ENCODE measurements at places on chromosomes 2 and 18.

GRCh38 chr18:48136051-48136826, 205.8 kb upstream of the SMAD2 start:
- no peak for DNase-seq

GRCh38 chr2:48397846-48398245, 132.1 kb upstream of the STON1 start:
- no peak for DNase-seq

DNA sequence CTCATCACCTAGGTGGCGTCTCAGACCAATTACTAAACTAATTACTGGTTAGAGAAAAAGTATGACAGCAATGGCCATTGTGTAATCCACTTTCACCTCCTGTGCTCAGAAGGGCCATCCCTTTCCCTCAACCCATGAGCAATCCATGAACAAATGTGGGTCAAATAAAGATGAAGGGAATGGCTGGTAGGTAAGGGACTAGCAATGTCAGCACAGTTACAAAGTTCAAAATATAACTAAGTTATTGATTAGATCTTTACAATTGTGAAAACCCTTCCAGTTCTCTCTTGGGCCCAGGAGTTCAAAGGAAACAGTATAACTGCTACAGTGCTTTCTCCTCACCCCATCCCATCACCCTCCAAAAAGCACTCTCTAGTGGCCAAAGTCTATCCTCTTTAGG, 98.3 kb downstream of the DTNA start:
- no peak for DNase-seq

DNA sequence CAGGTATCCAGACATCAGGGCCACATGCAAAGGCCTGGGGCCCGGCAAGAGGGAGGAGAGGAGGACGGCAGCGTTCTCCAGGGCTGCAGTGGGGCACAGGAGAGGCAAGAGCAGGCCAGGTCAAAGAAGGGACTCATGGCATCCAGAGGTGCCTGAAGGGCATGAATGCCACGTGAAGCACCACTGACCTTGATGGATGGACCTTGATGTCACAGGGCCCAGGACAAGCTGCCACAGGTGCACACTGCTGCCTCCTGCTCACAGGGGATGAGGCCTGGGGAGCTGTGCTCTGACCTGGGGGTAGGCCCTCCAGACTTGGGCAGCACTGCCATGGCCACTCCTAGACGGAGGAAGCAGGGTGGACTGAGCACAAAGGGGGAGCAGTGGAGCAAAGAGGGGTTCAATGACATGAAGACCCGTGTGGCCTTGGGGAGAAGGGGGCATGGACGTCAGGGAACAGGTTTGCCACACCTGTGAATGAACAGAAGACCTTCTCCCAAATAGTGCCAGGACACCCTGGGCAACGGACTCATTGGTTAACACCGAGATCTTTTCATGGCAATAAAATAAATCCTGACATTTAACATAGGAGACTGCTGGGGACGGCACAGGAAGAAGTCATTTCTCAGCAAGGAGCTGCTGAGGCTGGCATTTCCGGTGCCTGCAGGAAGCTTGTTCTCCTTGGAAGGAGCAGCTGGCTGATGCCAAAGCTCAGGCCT, 65.6 kb downstream of the EMX1 start:
- no peak for DNase-seq

DNA sequence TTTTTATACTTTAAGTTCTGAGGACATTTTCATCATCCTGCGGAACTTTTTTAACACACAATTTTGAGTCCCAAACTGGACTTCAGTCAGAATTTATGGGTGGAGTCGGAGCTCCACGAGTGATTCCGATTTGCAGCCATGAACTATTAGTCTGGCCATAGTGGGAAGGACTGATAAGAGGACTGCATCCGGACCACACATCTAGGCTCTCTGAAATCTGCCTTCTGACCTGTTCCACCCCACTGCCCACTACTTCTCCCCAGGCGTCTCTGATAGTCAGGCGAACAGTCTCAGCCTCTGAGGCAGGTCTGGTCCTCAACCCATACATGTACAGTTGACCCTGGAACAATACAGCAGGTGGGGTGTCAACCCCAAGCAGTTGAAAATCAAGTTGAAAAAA, 5.2 kb downstream of the MRPL35 start:
- no peak for DNase-seq

DNA sequence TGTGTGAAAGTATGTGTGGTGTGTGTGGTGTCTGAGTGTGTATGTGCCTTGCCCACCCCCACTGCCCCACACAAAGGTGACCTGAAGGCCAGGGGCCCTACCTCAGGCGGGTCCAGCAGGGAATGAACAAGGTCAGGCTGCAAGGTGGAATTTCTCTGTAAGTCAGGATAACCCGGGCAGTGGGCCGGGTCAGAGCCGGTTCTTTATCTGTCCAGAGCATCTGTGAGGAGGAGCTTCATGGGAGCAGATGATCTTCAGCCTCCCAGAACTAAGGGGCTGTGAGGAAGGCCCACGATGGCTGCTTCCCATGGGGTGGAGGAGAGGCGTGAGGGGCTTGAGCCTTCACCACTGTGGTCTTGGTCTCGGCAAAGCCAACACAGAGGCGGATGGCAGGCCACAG, 150.3 kb downstream of the TFCP2L1 start:
- no peak for DNase-seq

GRCh38 chr2:85684380-85684779, 9.8 kb upstream of the GNLY start:
- DNase-seq, result no peak

- no peak for DNase-seq
Measured at GRCh38 chr2:219871351-219871750, 243.9 kb downstream of the SLC4A3 start.

All from MG63 (cell line).